ENCODE measurements at places on chromosomes 2 and 18.
A peak's percentile ranks its signal among the peaks of the same experiment; 100 is the strongest.

- DNase-seq, result no peak
Measured at GRCh38 chr2:240787521-240788472, 32.2 kb downstream of the KIF1A start.

DNA sequence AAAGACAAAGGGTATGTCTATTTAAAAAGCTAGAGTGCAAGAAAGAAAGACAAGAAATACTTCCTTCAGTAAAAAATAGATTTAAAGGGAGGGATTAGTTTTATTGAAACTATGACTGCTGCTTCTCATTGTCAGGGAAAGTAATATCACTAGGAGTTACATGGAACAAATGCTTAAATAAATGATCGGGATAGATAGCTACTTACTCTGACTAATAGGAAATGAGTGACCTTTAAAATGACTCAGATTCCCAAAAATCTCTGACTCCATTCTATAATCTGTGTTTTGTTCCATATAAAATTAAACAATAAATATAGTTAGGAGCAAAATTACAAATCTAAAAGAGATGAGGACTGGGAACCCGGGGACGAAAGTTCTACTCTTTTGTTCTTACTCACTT, 669.3 kb downstream of the NR4A2 start:
- no peak for DNase-seq

DNA sequence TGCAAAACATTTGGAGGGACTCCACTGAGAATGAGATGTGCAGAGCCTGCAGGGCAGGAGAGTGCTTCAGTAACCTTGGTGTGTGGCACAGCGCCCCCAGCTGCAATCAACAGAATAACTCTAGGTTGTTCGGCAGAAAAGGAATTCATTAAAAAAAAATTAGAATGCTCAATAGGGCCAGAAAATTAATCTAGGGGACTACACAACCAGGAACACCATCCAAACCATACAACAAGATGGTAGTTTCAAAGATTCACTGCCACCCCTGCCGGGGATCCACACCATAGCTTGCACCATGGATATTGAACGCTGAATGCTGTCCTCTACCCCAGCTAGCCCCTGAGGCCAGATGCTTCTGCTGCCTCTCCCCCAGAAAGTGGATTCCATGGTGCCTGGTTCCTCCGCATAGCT, 50.1 kb downstream of the THUMPD2 start:
- peak; percentile 47 for DNase-seq

- no peak for DNase-seq
Measured at GRCh38 chr2:59354498-59354897, 1113.4 kb upstream of the FANCL start.

DNA sequence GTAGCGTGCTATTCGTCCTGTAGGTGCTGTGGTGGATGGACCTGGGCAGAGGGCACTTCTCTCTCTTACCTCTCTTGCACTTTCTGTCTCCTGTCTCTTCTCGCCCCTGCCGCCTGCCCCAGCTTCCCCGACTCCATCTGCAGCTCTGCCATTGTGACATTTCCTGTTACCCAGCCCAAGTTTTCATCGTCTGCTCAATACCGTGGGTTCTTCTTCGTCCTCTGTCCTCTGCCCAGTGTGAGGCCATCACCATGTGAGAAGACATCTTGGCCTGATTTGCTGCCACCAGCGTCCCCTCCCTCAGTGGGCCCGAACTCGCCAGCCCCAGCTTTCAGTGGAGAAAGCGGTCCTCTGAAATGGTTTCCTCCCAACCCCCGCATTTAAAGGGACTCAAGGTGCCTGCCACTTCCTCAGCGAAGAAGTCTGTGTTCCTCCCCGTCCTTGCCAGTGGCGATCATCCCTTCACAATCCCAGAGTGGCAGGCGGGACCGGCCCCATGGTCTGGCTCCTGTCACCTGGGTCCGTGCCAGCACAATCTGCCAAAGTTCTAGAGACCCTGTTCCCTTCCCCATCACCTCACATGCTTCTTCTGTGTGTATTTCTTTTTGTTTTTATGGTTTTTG, 18.0 kb downstream of the TGOLN2 start:
- no peak for DNase-seq

DNA sequence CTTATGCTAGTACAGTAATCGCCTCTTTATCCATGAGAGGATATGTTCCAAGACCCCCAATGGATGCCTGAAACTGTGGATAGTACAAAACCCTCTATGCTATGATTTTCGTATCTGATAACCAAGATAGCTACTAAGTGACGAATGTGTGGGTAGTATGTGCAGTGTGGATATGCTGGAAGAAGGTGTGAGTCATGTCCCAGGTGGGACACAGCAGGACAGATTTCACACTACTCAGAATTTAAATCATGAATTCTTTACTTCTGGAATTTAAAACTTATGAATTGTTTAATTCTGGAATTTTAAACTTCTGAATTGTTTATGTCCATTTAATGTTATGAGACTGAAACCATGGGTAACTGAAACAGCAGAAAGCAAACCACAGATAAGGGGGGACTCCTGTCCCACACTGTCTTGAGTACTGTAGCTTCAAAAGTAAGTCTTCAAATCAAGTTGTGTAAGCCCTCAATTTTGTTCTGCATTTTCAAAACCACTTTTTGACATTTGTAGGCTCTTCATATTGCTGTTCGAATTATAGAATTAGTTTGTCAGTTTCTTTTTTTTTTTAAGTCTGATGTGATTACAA, 116.0 kb downstream of the LTBP1 start:
- no peak for DNase-seq

GRCh38 chr2:174587579-174587978, 10.0 kb downstream of the WIPF1 start:
- DNase-seq, result peak; percentile 41

- no peak for DNase-seq
Measured at GRCh38 chr2:63122921-63123320, 72.3 kb downstream of the OTX1 start.

DNA sequence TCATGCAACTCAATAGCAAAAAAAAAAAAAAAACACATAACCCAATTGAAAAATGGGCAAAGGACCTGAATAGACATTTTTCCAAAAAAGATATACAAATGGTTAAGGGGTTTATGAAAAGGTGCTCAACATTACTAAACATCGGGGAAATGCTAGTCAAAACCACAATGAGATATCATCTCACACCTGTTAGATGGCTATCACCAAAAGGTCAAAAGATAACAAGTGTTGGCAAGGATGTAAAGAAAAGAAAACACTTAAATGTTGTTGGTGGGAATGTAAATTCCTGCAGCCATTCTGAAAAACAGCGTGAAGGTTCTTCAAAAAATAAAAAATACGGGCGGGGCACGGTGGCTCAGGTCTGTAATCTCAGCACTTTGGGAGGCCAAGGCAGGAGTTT, 112.4 kb upstream of the CAB39 start:
- DNase-seq, result no peak

- DNase-seq, result no peak
Measured at GRCh38 chr18:75216911-75217689, 6.5 kb downstream of the TSHZ1 start.

GRCh38 chr2:160111951-160112798, 49.8 kb upstream of the PLA2R1 start:
- no peak for DNase-seq

GRCh38 chr2:182652326-182652725, 63.7 kb upstream of the DNAJC10 start:
- no peak for DNase-seq

- DNase-seq, result no peak
Measured at GRCh38 chr2:220946552-220946951, 625.6 kb downstream of the EPHA4 start.

DNA sequence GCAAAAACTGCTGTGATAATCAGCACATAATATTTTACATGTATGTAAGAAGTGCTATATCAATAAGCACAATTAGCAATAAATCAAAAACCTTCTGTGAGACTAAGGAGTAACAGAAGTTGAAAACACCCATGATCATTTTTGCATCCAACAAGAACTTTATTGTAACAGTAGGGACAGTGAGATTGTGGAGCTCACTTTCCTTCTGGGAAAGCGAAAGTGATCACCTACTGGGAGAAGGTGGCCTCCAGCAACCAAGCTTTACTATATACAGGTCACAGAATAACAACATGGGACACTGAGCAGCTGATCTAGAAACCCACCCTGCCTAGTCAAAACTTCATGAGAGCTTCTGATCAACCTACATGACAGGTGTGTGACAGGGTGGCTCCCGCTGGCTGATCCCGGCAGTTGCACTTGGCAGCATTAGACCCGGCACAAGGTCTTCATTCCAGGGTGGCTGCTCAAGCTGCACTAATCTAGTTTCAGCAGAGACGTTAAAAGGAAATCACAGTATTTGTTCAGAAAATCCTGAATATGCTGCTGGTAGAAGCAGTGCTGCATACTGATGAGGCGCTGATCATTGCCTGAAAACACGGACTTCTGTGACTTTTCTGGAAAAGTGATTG, 63.5 kb upstream of the ARL5A start:
- no peak for DNase-seq

DNA sequence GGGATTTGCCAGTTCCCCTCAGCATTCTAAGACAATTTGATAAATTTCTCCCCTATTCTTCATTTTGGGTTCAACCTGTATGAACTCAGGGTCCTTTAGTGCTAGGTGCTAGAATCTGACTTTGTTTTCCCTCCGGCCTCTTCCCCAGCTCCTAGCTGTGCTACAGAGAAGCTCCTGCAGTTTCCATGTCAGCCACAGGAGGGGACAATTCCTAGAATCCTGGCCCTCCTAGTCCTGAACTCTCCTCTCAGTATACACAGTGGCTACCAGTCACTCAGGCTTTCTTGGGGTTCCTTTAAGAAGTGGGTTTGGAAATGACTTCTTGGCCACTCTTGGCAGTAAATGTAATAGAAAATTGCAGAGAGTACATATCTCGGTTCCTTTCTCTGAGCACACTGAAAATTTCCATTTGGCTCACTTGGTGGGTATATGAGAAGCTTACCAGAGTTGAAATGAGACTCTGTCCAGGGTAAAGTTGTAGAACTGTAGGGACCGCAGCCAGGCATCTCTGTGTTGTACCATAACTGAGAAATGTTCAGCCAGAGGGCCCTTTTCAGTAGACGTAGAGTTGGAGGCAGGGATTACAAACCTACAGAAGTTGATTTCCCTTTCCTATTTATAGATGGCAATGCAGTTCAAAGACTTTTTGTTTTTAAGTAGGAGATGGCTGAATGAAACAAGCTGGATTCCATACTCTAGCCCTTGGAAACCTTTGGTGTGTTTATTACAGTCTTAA, 5.0 kb upstream of the CHST10 start:
- peak; percentile 29 for DNase-seq

- DNase-seq, result peak; percentile 21
Measured at GRCh38 chr2:158179660-158180059, 78.0 kb downstream of the UPP2 start.

DNA sequence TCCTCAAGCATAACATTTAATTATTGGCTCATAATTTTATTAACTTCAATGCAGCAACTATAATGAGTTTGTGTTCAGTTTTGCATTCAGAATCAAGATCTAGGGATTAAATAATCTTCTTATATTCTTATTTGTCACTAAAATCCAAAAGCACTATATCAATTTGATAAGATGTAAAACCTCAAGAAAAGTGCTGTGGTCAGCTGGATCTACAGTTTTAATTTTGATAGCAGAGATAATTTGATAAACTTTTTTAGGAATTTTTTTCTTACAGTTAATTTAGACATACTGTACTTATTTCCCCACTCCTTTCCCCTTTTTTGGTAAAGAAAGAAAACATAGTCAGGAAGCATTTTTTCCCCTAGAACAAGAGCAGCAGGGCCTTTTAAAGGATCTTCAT, 146.4 kb downstream of the GRB14 start:
- DNase-seq, result no peak

- peak; percentile 49 for DNase-seq
Measured at GRCh38 chr2:65228263-65228750, 676 bp downstream of the ACTR2 start.

GRCh38 chr2:60432035-60432601, 121.3 kb downstream of the BCL11A start:
- no peak for DNase-seq

DNA sequence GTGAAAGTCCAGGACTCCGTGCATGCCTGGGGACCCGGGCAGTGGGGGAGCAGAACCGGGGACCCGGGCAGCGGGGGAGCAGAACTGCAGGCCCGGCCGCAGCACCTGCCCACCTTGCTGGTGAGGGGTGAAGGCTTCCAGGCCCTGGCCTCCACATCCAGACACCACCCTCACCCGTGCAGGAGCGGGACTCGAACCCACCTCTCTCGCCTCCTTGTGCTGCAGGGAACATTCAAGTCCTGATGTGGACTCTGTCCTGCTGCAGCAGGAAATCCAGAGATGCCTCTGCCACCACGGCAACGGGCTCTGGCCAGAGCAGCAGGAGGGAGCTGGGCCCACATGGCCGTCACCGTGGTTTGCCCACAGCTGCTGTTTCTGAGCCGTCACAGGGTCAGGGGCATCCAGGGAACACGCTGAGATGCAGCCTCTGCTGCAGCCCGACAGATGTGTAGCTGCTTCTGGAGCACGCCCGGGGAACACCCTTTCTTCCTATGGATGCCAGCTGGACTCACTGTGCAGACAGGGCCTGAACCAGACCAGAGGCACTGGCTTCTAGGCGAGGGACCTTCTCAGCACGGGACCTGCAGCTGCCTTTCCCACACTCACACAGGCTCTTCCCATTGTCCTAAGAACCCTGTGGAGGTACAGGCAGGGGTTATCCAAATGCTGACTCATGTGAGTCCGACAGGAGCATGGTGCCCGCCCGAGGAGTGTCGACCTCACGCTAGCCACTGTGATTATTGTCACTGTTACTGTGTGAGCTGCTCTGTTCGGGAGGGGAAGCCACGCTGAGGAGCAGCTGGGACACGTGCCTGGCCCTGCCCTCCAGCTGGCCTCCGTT, 89.2 kb upstream of the CTDP1 start:
- DNase-seq, result peak; percentile 61

DNA sequence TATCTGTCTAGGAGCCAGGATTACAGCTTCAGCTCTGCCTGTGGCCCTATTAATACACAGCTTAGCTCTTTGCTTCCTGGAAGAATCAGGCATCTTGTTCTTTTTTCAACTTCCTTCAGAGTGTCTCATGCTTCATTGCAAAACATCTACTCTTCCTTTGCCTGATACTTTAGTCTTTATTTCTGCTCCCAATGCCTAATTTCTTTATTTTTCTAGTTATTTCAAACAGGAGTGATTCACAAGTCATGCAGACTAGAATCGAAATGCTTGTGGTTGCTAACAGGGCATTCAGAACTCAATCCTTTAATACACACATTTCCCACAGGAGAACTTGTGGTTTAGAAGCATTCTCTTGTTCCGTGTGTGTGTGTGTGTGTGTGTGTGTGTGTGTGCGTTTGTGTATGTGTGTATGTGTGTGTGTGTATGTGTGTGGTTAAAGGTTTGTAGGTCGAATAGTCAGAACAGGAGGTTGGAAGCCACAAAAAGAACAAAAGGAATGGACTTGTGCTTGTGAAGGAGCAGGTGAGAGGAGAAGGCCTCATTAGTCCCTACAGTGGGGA, 28.3 kb upstream of the INSIG2 start:
- DNase-seq, result peak; percentile 99

DNA sequence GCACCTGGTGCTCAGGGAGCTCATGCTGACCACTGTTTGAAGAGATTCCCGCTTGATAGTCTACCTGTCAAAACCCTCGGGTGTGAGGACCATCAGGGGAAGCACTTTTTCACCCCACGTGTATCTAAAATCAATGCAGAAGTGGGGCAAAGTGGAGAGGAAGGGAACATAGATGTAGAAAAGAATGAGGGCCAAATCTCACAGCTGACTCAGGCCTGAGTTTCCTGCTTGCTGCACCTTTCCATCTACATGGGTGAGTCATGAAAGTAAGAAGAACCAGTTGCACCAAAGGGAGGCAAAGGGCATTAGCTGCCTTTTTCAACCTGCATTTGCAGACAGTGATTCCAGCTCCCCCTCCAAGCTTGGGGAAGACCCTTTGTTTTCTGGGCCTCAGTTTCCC, 100.2 kb upstream of the MYCN start:
- no peak for DNase-seq

Measured in AG10803 (cell line).